CD4-positive, alpha-beta T cell treated with Interferon alpha-2 for 1 hour (primary cell): ENCODE measurements at places on chromosomes 6 and 20.

GRCh38 chr6:126152372-126152745, 166.0 kb downstream of the TRMT11 start:
- no peak for DNase-seq

DNA sequence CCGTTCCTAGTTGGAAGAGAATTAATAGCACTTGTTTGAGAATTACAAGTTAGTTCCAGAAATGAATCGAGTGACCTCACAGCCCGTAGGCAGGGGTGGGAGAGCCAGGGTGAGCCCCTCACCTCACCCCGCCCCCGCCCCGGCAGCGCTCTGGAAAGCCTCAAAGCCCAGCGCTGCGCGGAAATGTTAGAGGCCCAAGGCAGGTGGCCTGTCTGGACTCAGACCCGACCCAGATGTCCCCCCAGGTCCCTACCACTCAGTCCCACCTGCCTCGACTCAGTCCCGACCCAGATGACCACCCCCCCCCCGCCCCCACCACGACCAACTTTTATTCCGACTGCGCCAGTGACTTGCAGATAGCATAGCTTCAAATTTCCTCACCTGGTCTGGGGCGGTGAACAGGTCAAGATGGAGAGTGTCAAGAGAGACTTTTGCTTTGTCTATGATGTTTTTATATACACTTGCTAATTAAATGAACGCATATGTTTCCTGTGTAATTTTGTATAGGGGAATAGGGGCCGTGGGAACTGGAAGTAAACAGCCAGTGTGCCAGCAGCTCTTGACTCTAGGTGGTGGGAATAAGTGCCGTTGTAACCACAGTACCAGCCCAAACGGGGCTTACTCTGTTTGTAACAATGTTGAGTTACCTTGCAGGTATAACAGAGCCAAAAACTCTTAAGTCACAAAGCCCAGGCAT, 1.2 kb upstream of the PXDC1 start:
- DNase-seq = no peak

DNA sequence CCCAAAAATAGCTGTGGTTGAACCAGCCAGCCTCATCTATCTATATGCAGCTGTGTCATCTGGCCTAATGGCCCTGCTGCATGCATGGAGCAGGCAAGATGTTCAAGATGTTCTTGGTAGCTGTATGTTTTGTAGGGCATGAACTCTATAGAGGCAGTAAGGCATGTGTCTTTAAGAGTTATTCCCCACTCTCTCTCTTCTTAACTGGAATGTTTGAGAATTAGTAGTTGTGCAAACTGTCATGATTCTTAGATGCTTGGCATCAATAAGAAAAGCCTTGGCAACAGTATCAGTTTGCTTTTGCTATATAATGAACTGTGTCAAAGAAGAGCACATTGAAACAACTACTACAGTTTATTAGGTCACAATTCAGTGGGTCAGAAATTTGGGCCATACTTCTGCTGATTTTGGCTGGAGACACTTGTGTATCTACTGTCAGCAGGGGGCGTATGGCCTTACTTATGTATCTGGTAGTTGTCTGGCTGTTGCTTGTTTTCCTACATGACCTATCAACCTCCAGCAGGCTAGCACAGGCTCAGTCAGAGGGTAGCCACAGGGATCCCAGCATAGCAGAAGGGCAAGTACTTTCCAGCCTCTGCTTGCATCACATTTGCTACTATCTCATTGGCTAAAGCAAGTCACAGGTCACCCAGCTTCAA, 56.1 kb upstream of the LAMP5 start:
- no peak for DNase-seq

GRCh38 chr6:156616495-156616894, 160.7 kb upstream of the ARID1B start:
- no peak for DNase-seq

DNA sequence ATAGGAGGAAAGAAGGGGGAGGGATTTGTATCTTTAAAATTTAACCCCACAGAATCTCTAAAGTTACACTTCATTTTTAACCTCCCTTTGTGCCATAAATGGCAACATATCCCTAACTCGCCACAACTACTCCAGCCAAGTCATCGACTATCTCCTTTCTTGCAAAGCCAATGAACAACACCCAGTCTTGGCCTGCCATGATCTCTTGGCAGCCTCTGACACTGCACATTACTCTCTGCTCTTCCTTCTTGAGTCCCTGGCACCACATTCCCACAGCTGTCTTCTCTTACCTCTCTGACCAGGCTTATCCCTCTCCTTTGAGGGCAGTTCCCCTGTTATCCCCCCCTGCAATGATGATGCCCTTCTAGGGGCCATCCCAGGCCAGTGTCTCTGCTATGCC, 42.5 kb downstream of the MBOAT1 start:
- no peak for DNase-seq
